Upper lobe of left lung (tissue), 6 donors: ENCODE measurements at places on chromosomes 2 and 18. TPM values are rescaled to one million over a fixed set of nuclear protein-coding genes. Genes with fewer than 3 reads are reported as not detected.
A peak's percentile ranks its signal among the peaks of the same experiment; 100 is the strongest.

DNA sequence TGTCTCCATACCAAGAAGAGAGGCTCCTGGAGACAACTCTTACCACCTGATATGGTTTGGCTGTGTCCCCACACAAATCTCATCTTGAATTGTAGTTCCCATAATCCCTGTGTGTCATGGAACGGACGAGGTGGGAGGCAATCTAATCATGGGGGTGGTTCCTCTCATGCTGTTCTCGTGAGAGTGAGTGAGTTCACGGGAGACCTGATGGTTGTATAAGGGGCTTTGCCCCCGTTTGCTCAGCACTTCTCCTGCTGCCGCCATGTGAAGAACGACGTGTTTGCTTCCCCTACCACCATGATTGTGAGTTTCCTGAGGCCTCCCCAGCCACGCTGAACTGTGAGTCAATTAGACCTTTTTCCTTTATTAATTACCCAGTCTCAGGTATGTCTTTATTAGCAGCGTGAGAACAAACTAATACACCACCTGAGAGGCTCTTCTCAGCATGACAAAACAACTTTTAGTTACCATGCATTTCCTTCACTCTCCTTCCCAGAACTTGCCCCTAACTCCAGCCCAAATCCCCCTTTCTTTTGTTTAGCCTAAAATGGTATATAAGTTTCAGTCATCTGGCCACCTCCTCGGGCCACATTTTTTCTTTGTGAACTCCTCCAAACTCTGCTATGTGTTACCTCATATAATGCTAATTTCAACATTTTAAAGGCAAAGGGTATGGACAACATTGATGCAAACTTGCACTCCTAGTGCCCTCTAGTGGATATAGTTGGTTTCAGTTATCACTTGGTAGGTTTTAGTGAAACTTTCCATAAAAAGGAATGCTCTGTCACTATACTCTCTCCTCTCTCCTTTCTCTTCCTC is 58.6 kb upstream of the SLC25A52 start:
- H3K27me3 ChIP-seq, result no peaks in the 10 kb centered on the region
- no peaks in the 10 kb centered on the region for H3K4me1 ChIP-seq
- no peak overlapping the region for H3K27ac ChIP-seq
- no peaks in the 10 kb centered on the region for H3K36me3 ChIP-seq

- peaks cover 10% of the 10 kb centered on the region for H3K4me1 ChIP-seq
- H3K36me3 ChIP-seq, result no peaks in the 10 kb centered on the region
- no peak overlapping the region for H3K27ac ChIP-seq
- DNase-seq, result no peak
Measured at GRCh38 chr2:176066645-176067588, 16.8 kb downstream of the EVX2 start.

GRCh38 chr2:239316562-239317465 is 84.0 kb downstream of the HDAC4 start:
- H3K36me3 ChIP-seq, result no peaks in the 10 kb centered on the region
- peak; percentile 56 for DNase-seq
- peaks cover 32% of the 10 kb centered on the region for H3K4me1 ChIP-seq
- H3K27me3 ChIP-seq, result no peaks in the 10 kb centered on the region
- H3K27ac ChIP-seq, result no peak overlapping the region

DNA sequence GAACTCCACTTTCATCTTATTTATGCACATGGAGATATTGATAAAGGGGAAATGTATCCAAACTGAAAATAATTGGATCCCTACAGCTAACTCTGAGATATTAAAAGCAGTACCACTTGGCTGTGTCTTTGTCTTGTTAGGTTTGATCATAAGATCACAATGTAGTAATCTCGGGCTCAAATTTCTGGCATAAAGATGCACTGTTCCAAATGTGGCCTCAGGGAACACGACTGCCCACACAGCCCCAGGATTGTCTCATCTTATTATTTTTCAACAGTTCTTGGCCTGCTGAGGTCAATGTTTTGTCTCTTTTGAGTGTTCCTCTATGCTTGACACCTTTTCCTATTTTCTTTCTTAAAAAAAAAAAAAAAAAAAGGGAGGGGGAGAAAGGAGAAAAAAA is 114.1 kb downstream of the GBX2 start:
- peaks cover 7% of the 10 kb centered on the region for H3K36me3 ChIP-seq
- DNase-seq, result no peak
- H3K4me3 ChIP-seq, result no peak overlapping the region
- H3K4me1 ChIP-seq, result no peaks in the 10 kb centered on the region
- H3K27me3 ChIP-seq, result no peaks in the 10 kb centered on the region

GRCh38 chr18:52948868-52949444 is 609.0 kb downstream of the DCC start:
- no peaks in the 10 kb centered on the region for H3K36me3 ChIP-seq
- no peak overlapping the region for H3K4me3 ChIP-seq
- no peaks in the 10 kb centered on the region for H3K27me3 ChIP-seq
- DNase-seq, result peak; percentile 24

Gene IL36RN
- total RNA-seq, result not detected

DNA sequence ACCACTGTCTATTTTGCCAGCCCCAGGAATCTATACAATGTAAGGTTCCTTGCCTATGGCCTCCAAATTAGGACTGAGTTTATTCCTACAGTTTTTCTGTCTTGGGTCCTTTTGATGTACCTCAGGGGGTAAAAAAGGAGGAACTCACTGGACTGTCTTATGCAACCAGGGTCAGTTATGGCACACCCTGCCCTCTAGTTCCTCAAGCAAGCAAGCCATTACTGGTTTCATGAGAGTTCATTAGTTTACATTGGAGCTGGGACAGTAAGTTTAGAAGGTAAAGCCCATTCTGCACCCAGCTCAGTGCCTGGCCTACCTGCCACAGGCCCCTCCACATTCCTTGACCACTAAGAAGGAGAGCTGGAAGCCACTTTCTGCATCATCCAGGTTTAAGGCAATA is 68.7 kb upstream of the WIPF1 start:
- H3K4me1 ChIP-seq, result peaks cover 16% of the 10 kb centered on the region
- H3K27me3 ChIP-seq, result no peaks in the 10 kb centered on the region
- no peak overlapping the region for H3K27ac ChIP-seq
- no peak overlapping the region for H3K4me3 ChIP-seq
- no peak for DNase-seq

Gene HOXD8
- 2.3 TPM for total RNA-seq

Gene LAMA3
- total RNA-seq, result 202 TPM

Gene RDH14
- 30.4 TPM for total RNA-seq

Gene TIA1
- total RNA-seq, result 104 TPM

- peaks cover 8% of the 10 kb centered on the region for H3K4me1 ChIP-seq
- H3K27ac ChIP-seq, result no peak overlapping the region
- peaks cover 32% of the 10 kb centered on the region for H3K36me3 ChIP-seq
- no peak for DNase-seq
- H3K4me3 ChIP-seq, result no peak overlapping the region
Measured at GRCh38 chr2:219149667-219150066, 10.9 kb downstream of the NHEJ1 start.

GRCh38 chr2:64400733-64401528 is 53.0 kb upstream of the LGALSL start:
- H3K27ac ChIP-seq, result no peak overlapping the region
- H3K27me3 ChIP-seq, result no peaks in the 10 kb centered on the region
- peaks cover 51% of the 10 kb centered on the region for H3K4me1 ChIP-seq
- no peaks in the 10 kb centered on the region for H3K36me3 ChIP-seq

Gene RGPD3
- total RNA-seq, result 0.13 TPM

DNA sequence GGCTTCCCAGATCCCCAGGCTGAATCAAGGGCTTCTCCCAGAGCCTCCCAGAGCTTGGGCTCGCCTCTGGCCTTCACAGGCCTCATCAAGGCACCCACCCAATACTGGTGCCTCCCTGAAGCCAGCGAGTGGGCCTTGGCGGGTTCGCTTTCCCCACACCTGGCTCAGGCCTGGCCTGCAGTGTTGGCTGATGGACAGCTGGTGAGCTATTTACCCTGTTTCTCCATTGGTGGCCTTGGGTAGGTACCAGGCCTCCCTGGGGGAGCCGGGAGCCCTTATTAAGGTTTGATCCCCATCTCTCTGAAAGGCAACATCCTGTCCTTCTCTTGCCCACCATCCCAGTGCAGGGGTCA is 18.2 kb upstream of the DUSP2 start:
- no peak for DNase-seq
- peak overlapping the region; percentile 78 for H3K27ac ChIP-seq

Gene ALPI
- not detected for total RNA-seq
